Globus pallidus (tissue), 1 donor: ENCODE measurements at places on chromosomes 4 and X.

GRCh38 chr4:157185363-157185762 lies 35.2 kb upstream of the GRIA2 start:
- no peak for DNase-seq

DNA sequence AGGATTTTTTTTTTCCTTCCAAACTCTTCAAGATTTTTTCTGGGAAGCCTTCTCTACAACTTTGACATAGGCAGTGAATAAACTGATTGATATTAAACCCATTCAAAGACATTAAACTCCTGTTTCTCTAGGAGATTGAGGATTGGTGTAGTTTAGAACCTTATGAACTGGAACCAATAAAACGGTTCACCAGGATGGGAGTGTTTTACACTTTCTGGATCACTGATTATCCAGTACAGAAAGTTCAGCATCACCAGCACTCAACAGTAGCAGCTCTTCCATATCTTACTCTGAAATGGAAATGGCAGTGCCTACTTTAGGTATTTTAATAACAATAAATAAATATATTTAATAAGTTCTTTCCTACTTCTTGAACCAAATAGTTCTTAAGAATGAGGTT lies 76.7 kb downstream of the BMPR1B start:
- no peak for DNase-seq

DNA sequence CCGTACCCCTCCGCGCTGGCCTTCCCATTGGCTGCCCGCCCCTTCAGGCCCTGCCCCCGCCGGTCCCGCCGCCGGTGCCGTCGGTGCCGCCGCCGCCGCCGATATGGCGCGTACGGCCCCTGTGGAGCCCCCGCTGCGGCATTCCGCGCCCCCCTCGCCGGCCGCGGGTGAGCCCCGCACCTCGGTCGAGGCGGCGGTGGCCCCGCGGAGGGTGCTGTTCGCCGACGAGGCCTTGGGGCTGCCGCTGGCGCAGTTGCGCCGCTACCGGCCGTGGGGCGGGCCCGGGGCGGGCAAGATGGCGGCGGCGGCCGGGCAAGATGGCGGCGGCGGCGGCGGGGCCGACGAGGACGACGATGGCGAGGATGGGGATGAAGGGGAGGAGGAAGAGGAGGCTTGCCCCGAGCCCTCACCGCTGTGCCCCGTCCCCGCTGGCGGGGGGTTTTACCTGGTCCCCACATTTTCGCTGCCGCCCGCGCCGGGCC lies at the start of gene PPP1R3F:
Gene PPP1R3F, plus strand, starts transcription at position 27 of the 482 bp plus-strand sequence. Its CDS starts 77 bp downstream, at position 104.
- no peak for DNase-seq

GRCh38 chr4:150224896-150225591 lies 146.8 kb downstream of the DCLK2 start:
- DNase-seq = no peak

- no peak for DNase-seq
Measured at GRCh38 chrX:118901991-118902390, 72.4 kb upstream of the LONRF3 start.

DNA sequence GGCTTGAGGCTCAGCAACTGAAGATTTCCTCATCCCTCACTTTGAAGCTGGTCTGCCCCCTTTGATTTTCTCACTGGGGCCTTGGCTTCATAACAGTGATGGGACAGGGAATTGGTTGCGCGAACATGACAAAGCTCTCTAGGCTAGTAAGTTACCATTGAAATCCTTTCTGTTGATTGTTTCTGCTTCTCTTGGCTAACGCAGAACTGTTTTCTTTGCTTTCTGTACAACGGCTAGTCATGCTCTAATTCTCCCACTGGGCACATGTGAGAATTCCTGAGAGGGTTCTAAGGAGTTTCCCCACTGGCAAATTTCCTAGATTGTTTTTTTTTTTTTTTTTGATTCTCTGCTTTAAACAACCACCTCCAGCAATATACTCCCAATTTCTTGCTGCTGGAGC lies 738.6 kb downstream of the PCDH7 start:
- peak; percentile 2 for DNase-seq

- DNase-seq = no peak
Measured at GRCh38 chrX:153637121-153638040, 9.6 kb upstream of the DUSP9 start.

- DNase-seq = no peak
Measured at GRCh38 chrX:49809891-49810632, 19.0 kb upstream of the PAGE4 start.

- no peak for DNase-seq
Measured at GRCh38 chr4:90317785-90318184, 190.6 kb downstream of the CCSER1 start.

DNA sequence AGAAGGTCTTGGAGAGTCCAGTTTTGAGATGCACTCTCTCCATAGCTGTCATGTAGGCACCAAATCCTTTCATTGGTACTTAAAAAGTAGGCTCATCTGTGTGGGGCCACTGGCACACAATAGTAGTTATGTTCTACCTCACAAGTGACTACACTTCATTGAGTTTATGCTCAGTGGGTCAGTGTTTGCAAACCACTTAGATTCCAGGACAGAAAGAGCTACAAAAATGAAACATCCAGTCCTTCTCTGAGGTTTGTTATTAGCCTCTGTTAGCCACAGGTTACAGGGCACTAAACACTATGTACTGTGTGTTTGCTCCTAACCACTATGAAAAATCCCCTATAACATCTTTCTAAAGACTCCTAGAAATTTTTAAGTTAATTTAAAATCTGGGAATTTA lies 13.8 kb downstream of the RAB28 start:
- DNase-seq = no peak

DNA sequence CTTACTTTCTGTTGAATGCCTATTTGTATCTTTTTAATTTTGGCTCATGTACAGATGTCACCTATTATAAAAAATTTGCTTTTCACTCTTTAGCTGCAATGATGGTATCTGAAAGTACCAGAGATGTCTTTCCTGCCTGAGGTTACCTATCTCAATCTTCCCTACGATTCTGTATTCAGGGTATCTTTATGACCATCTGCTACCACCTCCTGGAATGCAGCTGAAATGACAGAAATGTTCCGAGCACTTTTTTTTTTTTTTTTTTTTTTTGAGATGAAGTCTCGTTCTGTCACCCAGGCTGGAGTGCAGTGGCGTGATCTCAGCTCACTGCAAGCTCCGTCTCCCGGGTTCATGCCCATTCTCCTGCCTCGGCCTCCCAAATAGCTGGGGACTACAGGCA lies 136.4 kb downstream of the REPS2 start:
- peak; percentile 23 for DNase-seq

DNA sequence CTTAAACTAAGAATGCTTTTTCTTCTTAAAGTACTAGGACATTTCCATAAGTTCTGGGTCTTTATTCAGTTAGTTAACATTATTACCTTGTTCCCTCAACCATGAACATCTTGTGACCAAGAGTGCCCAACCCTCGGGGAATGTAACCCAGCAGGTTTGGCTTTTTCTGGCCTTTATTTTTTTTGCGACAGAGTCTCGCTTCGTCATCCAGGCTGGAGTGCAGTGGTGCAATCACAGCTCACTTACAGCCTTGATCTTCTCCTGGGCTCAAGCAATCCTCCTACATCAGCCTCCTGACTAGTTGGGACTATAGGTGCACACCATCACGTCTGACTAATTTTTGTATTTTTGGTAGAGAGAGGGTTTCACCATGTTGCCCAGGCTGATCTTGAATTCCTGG lies 65.1 kb downstream of the USP11 start:
- no peak for DNase-seq

- DNase-seq = no peak
Measured at GRCh38 chr4:184693056-184693455, 40.8 kb downstream of the CENPU start.

- no peak for DNase-seq
Measured at GRCh38 chr4:41146196-41146595, 68.1 kb downstream of the APBB2 start.

GRCh38 chr4:1752284-1753041 lies 31.1 kb downstream of the TACC3 start:
- DNase-seq = no peak

DNA sequence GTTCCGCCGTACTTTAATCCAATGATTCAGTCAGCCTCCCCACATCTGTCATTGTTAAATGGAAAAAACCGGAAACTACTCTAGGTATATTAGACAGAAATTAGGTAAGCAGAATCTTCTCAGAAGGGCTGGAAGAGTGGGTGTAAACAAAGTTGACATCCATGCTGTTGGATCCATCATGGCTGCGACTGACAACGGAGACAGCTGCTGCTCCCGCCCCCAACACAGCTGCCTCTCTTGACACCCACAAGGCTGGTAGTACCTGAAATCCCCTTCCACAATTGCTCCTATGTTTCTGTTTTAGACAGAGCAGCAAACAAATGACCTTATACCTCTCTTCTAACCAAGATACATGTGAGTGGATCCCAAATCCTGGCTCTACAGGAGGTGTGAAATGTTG lies 66.6 kb downstream of the RXFP1 start:
- DNase-seq = no peak

GRCh38 chr4:155339588-155339987 lies 37.2 kb downstream of the MAP9 start:
- DNase-seq = no peak

- DNase-seq = no peak
Measured at GRCh38 chr4:77143091-77143490, 13.9 kb upstream of the CCNG2 start.

- DNase-seq = no peak
Measured at GRCh38 chr4:72326692-72327632, 242.1 kb downstream of the ADAMTS3 start.
